ENCODE measurements at places on chromosomes 2 and 18. TPM values are rescaled to one million over a fixed set of nuclear protein-coding genes. Genes with fewer than 3 reads are reported as not detected.

The ESPNL gene
- 1.6 TPM for polyA plus RNA-seq

The RASGRP3 gene
- polyA plus RNA-seq, result 21.8 TPM

The TWIST2 gene
- polyA plus RNA-seq, result 6.9 TPM

The GLI2 gene
- 8.0 TPM for polyA plus RNA-seq

The DTNA gene
- polyA plus RNA-seq, result 19.1 TPM

The CPO gene
- polyA plus RNA-seq, result 2.0 TPM

The FMNL2 gene
- polyA plus RNA-seq, result 103 TPM

The SPHKAP gene
- polyA plus RNA-seq, result 1.9 TPM

The SEMA4F gene
- 6.5 TPM for polyA plus RNA-seq

The LOXHD1 gene
- 0.85 TPM for polyA plus RNA-seq

The TIMM21 gene
- 70.4 TPM for polyA plus RNA-seq

The ALKAL2 gene
- polyA plus RNA-seq, result 5.7 TPM

The C1QL2 gene
- polyA plus RNA-seq, result not detected

GRCh38 chr2:169050476-169051240 lies 18.7 kb upstream of the DHRS9 start:
- DNase-seq, result no peak

DNA sequence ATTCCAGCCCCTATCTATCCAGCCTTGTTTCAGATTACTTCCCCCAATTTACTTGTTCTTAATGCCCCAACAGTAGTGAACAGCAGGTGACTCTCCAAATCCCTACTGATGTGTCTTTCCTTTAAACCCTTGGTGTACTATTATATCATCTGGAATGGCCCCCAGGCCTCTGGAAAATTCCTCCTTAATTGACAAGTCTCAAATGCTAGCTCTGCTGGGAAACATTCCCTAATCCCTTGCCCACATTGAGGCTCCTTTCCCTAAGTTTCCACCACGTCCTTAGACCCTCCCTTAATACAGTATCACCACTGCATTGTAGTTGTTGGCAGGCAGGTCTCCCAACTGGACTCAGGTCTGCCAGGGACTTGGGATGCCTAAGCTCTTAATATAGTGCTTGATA lies 41.0 kb downstream of the MYO3B start:
- no peak for DNase-seq

DNA sequence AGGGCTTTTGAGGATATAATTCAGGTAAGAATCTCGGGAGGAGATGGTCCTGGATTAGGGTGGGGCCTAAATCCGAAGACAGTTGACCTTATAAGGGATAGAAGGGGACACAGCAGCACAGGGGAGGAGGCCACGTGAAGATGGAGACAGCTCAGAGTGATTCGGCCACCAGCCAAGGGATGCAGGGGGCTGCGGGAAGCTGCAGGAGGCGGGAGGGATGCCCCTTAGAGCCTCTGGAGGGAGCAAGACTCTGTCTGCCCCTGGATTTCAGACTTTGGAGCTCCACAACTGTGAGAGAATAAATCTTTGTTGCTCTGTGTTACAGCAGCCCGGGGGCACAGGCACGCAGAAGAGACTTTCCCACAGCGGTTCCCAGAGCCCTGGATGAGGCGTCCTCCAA lies 143.7 kb downstream of the ASB1 start:
- DNase-seq, result no peak

DNA sequence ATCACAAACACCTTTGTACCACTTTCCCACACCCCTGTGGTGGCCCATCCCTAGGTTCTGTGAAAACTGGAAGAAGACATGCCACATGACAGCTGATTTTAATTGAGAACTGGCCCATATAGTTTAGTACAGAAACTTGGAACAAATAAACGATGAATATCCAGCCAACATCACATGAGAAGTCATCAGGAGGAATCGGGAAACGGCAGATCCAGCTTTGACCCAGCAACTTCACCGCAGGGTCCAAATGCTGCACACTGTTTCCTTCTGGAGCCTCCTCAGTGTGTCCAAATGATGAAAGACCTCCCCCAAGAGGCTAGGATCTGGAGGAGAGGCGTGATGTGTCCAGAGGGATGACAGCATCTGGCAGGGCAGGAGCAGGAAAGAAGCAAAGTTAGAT lies 75.5 kb downstream of the COPS8 start:
- DNase-seq, result no peak

- DNase-seq, result peak; percentile 85
These were observed 60.3 kb upstream of the AGPS start for GRCh38 chr2:177332026-177332991.

DNA sequence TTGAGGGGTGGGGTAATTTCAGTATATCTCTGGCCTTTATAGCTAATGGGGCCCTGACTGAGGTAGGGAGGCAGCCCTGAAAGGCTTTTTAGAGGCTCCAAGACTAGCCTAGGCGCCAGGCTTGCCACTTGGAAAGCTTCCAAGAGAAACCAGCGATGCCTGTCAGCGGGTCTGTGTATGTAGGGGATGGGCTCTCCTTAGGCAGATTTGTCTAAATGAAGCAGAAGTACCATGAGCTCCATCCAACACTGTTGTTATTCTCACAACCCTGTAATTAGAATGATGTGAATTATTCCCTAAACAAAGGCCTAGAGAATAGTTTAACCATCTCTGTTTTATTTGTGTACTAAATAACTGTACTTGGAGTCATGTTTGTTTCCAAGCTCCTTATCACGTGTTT lies 138.1 kb downstream of the B3GNT2 start:
- no peak for DNase-seq

GRCh38 chr2:132473174-132473883 lies 56.7 kb downstream of the GPR39 start:
- DNase-seq, result no peak

DNA sequence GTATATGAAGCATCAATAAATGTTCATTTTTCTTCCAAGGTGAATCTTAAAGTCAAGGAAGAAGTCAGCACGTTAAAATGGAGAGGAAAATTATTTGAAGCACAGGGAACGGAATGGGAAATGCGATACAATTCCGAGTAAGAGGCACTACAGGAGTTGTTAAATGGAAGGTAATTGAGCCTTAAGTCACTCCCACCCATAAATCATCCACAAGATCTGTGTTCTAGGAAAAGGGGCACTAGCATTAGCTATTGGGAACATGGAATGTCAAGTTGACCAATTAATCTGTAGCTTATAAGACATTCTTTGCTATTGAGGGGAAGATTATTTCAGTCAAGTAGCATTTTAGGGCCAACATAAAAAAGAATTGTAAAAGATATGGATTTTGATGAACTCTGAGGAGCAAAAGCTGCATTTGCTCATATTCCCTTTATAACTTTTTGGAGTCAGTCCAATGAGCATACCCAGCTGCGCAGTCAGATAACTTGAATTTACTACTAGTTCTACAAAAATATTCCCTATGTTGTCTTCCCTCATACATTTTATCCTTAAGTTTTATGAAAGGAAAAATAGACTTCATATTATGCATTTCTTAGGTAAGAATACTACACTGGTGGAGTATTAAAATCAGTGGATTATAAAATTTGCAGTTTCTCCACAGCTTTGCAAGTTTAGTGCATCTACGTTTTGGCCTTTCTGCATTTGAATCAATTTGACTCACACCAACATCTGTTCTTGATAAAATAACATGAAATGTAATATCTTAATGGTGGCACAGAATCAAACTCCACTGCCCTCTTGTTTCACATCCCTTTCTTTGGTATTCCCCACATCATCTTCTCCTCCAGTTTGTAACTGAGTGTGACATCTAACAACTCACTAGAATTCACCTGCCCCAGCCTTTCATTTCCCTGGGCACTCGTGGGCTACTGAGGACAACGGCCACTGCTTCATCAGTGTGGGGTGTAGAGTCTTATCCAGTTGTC lies 95.6 kb downstream of the SP3 start:
- no peak for DNase-seq

- no peak for DNase-seq
These were observed 27.2 kb downstream of the PPP3R1 start for GRCh38 chr2:68225119-68225632.

DNA sequence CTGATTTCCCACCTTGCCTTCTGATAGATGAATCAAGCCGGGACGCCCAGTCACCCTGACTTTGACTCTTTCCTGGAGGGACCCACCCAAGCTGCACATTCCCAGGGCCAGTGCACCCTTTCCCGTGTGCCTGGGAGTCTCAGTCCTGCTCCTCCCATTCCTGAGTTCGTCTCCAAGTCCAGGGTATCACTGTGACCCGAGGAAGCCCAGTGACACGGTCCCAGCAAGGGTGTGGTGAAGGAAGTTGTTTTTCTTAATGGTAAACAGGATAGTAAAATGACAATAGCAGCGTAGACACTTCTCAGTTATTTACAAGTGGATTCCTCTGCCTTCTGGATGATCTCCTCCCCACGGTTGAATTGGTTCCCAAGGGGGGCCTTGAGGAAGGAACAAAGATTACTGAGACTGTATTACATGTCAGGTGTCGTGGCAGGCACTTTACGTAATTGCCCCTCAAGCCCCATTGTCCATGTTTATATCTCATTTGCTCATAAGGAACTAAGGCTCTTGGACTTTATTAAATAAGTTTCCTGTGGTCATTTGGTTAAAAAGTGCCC lies 123.3 kb downstream of the PRKCE start:
- DNase-seq, result no peak

DNA sequence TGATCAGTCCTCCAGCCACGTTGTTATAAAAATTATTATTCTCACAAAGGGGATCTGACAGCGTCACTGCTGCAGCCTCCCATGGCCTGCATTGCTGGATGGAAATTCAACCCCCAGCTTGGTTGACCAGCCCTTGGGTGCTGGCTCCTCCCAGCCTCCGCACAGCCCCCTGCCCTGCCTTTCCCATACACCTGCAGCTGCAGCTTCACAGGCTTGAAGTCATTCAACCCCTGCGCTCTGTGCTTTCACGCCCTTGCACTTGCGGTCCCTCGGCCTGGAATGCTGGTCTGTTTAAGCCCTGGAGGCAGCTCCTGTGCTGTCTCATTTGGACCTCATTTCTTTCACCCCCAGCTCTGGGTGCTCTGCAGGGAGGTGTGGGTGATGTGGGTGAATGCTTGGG lies 860 bp upstream of the CD8A start:
- no peak for DNase-seq

DNA sequence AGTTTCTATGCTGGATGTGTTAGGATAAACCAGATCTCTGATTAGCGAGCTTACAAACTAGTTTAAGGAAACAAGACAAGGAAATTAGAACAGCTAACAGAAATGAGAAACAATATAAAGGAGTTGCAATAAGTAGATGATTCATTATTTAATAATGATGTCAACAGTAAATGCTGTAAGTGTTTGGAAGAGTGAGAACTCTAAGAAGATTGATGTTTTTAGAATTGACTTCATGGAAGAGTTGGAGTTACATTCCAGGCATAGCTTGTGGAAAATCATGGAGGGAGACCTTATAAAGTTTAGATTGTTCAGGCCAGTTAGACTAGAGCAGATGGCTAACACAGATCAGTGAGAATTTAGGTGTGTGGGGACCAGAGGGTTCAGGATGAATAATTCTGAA lies 32.6 kb downstream of the PPP1R1C start:
- DNase-seq, result no peak

DNA sequence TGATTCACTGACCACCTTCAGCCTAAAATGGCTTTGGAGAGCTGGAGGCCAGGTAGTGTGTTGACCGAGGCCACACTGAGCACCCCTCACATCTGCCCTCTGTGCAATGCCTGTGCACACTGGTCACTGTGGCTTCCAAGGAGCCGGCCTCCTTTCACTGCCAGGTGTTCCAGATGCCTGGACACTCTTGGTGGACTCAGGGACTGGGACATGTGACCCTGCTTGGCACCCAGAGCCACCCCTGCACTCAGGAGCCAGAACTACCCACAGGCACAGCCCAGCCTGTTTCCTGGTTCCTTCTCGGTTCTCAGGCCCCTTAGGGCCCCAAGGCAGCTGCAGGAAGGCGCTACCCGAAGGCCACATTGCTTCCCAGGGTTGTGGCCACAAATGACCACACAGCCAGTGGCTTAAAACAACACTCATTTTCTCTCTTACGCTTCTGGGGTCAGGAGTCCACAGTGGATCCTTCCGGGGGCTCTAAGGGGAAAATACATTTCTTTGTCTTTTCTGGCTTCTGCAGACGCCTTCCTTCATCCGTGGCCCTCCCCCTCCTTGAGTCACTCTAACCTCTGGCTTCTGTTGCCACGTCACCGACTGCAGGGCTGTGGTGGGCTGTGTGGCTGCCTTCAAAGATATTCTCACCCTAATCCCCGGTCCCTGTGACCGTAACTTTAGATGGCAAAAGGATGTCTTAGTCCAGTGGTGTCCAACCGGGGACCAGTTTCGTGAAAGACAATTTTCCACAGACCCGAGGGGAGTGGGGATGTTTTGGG lies 78.6 kb downstream of the ASB1 start:
- no peak for DNase-seq

- no peak for DNase-seq
These were observed 3.2 kb upstream of the ACVR1C start for GRCh38 chr2:157631861-157632260.

- no peak for DNase-seq
These were observed 256.7 kb upstream of the UBE2E3 start for GRCh38 chr2:180723712-180724111.

- DNase-seq, result no peak
These were observed 280.7 kb upstream of the RND3 start for GRCh38 chr2:150767991-150768746.

DNA sequence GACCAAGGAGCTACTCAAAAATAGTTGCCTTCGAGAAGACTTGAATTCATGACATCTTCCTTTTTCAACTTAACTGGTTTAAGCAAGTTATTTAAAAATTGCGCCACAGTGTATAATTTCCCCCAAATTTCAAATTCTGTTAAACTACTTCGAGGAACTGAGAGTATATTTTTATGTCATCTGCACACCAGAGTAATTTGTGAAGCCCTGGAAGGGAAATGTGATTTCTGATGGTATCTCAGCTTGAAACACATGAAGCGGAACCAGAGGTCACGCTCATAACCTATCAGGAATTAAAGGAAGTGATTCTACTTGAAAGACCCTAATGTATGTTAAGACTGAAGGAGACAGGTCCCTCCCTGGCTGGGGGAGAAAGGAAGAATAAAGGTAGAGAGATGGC lies 33.9 kb upstream of the DARS1 start:
- DNase-seq, result no peak

- no peak for DNase-seq
These were observed 111.3 kb downstream of the DOCK10 start for GRCh38 chr2:224930990-224931389.

GRCh38 chr2:102235491-102235890 lies 48.7 kb downstream of the IL1RL2 start:
- no peak for DNase-seq

- DNase-seq, result no peak
These were observed 4.0 kb downstream of the TSGA10 start for GRCh38 chr2:99150706-99151105.
